Astrocyte (in vitro differentiated cells and primary cell): ENCODE measurements at places on chromosomes 2 and 18. TPM values are rescaled to one million over a fixed set of nuclear protein-coding genes. Genes with fewer than 3 reads are reported as not detected.

DNA sequence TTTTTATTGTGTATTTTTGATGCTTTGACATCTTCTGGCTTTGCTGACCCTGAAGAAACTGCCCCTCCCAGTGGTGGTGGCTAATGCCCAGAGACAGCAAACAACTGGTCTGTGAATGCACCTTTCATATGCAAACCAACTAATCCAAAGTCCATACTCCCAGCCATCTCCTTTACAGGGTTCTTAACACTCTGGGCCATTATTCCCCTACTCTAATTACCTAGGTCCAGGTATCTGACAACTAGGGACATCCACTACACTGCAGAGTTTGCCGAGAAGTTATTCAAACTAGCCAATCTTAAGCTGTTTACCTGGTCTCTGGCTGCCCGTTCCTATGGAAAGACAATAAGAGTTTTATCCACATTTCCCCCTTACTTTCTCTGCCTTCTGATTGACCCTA is 73.6 kb downstream of the FSHR start:
- no peak for DNase-seq

- peak; percentile 60 for DNase-seq
Observed at GRCh38 chr18:24656551-24657443, 196.4 kb downstream of the HRH4 start.

DNA sequence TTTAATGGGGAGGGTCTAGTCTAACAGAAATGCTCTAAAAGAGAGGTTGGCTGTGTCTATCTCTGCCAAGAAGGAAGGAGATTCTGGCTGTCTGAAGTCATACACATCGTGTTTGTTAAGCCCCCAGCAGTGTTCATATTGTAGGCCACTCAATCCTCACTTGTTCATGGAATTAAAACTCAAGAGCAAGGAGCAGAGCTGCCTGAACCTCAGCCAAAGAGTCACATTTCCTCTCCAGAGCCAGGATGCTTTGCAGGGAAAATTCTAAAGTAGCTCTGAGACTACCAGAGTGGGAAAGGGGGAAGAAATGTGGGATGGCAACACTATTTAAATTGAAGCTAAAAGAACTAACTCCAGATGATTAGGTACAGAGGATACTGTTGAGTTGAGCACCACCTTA is 190.7 kb upstream of the CXCR4 start:
- no peak for DNase-seq

GRCh38 chr2:233129351-233129978 is 69.3 kb downstream of the INPP5D start:
- DNase-seq = no peak

DNA sequence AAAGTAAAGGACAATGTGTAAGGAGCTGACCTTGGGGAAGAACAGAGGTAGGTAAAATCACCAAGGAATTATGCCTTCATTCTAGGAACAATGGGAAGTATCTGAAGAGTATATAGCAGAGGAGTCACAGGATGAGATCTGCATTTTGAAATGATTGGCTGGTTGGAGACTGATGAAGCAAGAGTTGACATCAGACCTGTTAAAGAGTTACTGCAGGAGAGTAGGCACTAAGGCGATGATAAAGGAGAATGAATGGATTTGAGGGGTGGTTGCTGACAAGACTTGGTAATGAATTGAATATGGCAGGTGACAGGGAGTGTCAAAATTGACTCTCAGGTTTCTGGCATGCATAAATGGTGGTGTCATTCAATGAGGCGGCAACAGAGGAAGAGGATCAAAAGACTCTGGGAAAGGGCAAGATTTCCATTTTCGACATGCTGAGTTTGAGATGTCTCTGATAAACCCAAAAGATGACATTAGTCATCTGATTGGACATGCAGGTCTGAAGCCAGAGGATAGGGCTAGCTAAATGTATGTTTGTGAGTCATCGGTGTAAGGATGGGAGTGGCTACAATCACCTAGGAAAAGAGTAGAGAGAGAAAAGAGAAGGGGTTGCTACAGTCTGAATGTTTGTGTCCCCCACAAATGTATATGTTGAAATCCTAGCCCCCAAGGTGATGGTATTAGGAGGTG is 236.5 kb downstream of the DYM start:
- DNase-seq = no peak

DNA sequence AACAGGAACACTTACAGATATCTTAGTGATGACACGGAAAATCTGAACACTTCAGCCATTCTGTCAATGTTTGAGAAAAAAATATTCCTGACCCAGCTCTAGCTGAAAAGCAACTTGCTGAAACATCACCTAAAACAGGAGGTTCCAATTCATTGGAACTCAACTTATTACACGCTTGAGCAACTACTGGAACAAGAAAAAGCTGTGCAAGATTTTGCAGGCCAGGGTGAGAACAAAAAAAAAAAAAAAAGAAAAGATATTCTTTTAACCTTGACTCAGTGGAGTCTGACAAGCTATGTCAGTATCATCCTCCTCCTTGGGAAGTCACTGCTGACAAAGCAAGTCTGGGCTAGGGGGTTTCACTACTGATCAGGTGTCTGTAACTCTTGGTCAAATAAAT is 351.0 kb downstream of the SS18 start:
- no peak for DNase-seq

GRCh38 chr2:16674154-16674553 is 8.5 kb upstream of the CYRIA start:
- DNase-seq = no peak

DNA sequence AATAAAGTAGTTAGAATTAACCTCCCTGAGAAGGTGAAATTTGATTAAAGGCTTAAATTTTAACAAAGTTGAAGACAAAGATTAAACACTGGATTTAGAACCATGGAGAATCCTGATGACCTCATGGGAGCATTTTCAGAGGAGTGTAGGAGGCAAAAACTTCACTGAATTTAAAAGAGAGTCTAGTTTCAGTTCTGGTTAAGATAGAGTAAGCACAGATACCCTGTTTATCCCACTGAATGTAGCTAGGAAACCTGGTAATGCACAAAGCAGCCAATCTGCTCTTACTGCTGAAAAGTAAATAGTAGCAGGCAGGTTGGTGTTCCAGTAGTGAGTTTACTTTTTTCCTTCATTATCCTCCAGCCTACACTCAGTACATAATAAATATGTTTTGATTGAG is 654.9 kb upstream of the SYT4 start:
- peak; percentile 2 for DNase-seq

- DNase-seq = no peak
Observed at GRCh38 chr2:61978522-61978921, 73.0 kb downstream of the COMMD1 start.

DNA sequence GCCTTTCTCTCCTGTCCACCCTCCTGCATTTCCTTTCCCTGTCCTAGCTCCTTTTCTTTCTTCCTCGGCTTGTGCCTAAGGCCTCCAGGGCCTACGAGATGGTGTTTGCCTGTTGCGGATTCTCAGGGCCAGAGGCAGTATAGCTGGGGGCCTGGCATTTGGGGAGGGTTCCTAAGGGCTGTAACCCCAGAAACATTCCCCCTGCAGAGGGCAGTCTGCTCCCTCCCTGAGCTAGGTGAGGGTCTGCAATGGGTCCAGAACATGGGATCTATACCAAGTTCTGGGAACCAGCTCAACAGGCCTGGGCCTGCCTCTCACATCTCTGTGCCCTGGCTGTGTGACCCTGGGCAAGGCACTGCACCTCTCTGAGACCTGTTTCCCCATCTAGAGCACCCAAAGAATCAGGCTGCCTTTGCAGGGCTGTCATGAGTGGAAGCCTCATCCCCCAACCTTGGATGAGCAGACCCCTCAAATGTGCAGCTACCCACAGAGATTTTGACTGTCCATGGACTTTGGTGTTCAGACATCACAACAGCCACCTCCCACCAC is 97.5 kb downstream of the GLI2 start:
- no peak for DNase-seq

GRCh38 chr18:48803951-48804855 is 146.6 kb downstream of the SMAD7 start:
- DNase-seq = no peak

DNA sequence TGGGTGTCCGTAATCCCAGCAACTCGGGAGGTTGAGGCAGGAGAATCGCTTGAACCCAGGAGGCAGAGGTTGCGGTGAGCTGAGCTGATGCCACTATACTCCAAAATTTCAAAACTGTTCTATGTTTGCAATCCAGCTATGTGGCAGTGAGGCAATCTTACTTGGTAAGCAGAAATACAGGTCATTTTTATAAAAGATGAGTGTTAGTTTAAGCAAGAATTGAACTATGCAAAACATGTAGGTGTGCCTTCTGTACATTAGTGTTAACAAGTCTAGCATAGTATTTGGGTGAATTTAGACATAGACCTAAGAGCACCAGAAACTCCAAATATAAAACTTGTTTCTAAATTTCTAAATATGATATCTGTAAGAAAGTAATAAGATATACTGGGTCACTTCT is 7.2 kb downstream of the DSC1 start:
- no peak for DNase-seq

GRCh38 chr2:61196671-61197070 is 34.7 kb downstream of the C2orf74 start:
- no peak for DNase-seq

DNA sequence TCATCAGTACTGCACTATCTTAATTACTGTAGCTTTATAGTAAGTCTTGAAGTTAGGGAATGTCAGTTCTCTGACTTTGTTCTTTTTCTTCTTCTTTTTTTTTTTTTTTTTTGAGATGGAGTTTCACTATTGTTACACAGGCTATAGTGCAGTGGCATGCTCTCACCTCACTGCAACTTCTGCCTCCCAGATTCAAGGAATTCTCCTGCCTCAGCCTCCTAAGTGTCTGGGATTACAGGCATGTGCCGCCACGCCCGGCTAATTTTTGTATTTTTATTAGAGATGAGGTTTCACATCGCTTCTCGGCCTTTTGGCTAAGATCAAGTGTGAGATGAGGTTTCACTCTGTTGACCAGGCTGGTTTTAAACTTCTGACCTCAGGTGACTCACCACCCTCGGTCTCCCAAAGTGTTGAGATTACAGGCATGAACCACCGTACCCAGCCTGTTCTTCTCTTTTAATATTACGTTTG is 41.9 kb upstream of the TANC1 start:
- DNase-seq = peak; percentile 74

GRCh38 chr2:119679526-119679837 is 481 bp downstream of the TMEM177 start:
- no peak for DNase-seq

DNA sequence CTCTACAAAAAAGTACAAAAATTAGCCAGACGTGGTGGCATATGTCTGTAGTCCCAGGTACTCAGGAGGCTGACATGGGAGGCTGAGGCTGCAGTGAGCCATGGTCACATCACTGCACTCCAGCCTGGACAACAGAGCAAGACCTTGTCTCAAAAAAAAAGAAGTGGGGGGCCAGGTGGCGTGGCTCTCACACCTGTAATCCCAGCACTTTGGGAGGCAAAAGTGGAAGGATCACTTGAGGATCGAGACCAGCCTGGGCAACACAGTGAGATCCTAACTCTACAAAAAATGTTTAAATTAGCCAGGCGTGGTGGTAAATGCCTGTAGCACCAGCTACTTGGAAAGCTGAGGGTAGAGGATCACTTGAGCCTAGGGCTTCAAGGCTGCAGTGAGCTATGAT is 23.1 kb downstream of the KCNG3 start:
- DNase-seq = no peak

DNA sequence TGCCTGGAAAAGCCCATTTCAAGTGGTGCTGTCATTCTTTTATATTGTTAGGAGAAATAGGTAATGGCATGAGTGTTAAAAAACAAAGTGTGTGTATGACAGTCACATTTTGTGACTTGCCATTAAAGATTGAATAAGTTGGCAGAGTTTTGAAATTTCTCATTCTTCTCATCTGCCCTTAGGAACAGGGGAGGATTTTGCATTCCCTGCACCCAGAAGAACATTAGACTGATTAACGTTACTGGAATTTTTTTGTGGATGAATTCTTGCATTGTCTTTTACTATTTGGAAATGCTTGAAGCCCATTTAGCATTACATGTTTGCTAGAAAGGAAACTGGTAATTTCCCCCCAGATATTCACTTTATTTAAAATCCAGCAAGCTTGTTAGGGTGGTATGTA is 162.2 kb downstream of the BABAM2 start:
- DNase-seq = peak; percentile 61

Gene IGFBP5
- total RNA-seq = 422 and 452 TPM in 2 replicates

Gene MRPL30
- 29.8 and 31.9 TPM in 2 replicates for total RNA-seq

Gene ABCG5
- not detected in 2 replicates for total RNA-seq

Gene IGFBP2
- 944 and 1,071 TPM in 2 replicates for total RNA-seq

Gene SCN9A
- total RNA-seq = 7.8 and 8.7 TPM in 2 replicates

Gene ARID5A
- 11.3 and 11.8 TPM in 2 replicates for total RNA-seq
